Uterus (tissue), 4 donors: ENCODE measurements at places on chromosomes 1 and 21.
A peak's percentile ranks its signal among the peaks of the same experiment; 100 is the strongest.

DNA sequence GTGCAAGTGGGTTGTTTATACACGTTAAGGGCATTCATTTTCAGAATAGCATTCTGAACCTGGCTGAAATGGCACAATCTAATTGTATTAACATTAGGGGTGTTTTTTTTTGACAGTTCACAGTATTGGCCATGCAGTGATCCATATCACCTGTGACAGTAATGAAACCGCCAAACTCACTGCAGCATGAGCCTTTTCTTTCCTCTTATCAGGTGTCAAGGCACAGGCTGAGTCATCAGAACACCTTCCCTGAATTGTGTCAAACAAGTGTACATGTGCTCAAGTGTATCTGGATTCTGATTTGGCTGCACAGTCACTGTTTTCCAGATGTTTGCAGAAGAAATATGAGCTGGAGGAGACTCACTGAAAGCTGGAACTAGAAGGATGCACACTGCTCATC lies 47.7 kb upstream of the C8B start:
- DNase-seq, result no peak

DNA sequence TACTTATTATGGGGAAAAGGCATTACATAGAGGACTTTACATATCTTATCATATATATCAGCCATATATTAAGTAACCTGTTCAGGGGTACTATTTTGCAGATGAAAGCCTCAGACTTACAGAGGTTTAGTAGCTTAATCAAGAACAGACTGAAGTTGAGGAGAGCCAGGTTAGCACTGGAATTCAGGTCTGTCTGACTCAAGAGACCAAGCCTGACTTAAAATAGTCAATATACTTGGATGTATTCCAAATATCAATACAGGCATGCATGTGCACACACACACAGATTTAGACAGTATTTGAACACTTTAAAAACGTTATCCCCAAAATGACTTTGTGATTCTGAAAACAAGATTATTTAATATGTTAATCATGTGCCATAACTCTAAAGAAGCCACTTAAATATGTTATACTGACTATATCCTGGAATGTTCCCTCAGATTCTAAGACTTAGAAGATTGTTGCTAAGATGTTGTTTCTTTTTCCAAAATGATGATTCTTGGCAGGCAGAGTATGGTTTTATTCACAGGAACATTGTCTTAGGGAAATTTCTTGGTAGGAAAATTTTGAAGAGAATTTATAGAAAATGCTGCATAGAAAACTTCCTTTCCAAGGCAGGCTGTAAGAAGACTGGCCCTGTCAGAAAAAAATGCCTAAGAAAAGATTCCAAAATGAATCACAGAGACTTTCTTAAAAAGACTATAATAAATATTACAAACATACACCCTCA lies 61.6 kb downstream of the ADAMTS1 start:
- DNase-seq, result no peak

- DNase-seq, result no peak
These were observed 2.2 kb downstream of the NUDC start for GRCh38 chr1:26923711-26924110.

GRCh38 chr1:8026976-8027747 lies 1.1 kb upstream of the ERRFI1 start:
- DNase-seq, result peak; percentile 53

DNA sequence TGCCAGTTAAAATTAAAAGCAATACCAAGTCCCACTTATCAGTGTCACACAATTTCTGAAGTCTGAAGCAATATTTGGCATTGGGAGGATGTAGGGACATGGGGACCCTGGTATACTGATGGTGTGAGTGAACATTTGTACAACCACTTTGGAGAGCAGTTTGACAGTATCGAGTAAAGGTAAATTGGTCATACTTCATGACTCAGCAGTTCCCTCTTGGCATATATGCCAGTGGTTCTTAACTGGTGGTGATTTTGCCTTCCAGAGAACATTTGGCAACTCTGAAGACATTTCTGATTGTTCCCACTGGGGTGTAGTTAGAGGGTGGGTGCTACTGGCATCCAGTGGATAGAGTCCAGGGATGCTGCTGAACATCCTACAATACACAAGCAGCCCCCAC lies 19.7 kb downstream of the FMOD start:
- DNase-seq, result no peak

GRCh38 chr1:97350662-97351061 lies 570.2 kb downstream of the DPYD start:
- no peak for DNase-seq
